Hepatocyte (in vitro differentiated cells): ENCODE measurements at places on chromosomes 6 and 20. TPM values are rescaled to one million over a fixed set of nuclear protein-coding genes. Genes with fewer than 3 reads are reported as not detected.

- DNase-seq, result peak; percentile 49
These were observed 78.5 kb upstream of the TRDN start for GRCh38 chr6:123715006-123715863.

DNA sequence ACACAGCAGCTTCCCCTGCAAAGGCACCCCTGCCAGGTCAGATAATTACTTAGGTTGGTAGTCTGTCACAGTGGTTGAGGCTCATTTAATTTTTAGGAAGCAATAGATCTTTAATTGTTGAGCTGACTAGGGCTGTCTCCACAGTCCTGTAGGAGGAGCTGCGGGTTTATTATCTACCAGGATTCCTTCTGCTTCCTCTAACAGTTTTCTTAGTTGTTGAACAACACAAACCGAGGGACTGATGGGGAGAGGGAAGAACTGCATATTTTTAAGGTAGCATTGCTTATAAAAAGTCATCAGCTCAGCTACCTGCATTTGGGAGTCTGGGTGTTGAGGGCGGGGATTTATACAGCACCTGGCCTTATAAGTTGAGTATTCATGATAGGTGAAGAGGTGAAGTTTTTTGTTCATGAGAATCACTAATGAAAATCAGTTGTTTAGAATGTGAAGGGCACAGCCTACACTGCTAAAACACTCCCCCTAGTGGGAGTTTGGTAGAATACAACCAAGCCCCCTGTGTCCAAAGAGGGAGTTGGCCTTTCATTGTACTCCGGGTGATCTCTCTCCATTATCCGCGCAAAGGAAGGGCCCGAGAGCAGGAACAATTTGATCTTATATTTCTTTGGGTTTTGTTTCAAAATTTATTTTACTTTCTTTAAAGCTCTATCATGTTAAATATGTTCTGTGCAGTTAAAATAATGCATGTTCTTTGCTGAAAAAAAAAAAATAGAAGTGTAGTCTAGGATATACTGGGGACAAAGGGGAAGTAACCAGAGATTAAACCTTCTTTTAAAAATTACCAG is 69.6 kb downstream of the SSR1 start:
- peak; percentile 79 for DNase-seq

DNA sequence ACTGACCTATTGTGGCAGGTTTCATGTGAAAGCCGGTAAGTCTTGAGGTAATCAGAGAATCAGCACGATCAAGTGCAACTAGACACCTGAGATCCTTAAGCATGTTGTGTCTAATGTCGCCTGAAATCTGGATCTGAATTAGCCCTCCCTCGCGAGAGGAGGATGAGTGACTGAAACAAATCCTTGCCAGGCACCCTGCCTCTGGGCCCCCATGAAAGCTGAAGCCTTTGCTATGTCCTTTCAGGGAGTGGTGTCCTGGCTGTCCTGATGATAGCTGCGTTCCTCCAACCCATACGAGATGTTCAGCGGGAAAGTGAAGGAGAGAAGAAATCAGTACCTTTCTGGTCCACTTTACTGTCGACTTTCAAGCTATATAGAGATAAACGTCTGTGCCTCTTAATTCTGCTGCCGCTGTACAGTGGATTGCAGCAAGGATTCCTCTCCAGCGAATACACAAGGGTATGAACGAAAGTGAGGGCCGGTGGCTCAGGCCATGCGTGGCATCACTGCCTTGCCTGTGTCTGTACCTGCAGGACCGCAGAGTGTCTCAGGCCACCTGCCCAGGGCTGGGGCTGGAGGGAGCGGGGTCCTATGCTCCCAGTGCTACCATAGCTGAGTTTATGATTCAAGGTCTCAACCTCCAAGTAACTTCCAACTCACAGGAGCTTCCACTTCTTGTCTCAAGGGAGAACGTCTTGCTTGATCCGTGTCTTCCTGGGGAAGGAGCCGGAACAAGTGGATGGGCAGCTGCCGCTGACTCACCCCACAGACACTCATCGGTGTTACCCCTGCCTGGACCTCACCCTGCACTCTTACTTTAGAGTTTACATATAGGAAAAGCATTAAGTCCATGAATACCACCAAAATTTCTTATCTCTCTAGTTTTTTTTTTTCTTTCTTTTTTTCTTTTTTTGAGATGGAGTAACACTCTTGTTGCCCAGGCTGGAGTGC is 12.8 kb downstream of the UNC93A start:
- no peak for DNase-seq

GRCh38 chr20:57787990-57788781 is 78.4 kb upstream of the PMEPA1 start:
- no peak for DNase-seq

DNA sequence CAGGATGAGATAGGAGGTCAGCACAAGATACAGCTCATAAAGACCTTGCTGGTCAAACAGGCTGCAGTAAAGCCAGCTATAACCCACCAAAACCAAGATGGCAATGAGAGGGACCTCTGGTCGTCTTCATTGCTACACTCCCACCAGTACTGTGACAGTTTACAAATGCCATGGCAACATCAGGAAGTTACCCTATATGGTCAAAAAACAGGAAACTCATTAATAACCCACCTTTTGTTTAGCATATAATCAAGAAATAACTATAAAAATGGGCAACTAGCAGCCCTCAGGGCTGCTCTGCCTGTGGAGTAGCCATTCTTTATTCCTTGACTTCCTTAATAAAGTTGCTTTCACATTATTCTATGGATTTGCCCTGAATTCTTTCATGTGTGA is 30.9 kb downstream of the SLC22A2 start:
- no peak for DNase-seq

Gene MEP1A
- 93.4 and 94.2 TPM in 2 replicates for total RNA-seq

DNA sequence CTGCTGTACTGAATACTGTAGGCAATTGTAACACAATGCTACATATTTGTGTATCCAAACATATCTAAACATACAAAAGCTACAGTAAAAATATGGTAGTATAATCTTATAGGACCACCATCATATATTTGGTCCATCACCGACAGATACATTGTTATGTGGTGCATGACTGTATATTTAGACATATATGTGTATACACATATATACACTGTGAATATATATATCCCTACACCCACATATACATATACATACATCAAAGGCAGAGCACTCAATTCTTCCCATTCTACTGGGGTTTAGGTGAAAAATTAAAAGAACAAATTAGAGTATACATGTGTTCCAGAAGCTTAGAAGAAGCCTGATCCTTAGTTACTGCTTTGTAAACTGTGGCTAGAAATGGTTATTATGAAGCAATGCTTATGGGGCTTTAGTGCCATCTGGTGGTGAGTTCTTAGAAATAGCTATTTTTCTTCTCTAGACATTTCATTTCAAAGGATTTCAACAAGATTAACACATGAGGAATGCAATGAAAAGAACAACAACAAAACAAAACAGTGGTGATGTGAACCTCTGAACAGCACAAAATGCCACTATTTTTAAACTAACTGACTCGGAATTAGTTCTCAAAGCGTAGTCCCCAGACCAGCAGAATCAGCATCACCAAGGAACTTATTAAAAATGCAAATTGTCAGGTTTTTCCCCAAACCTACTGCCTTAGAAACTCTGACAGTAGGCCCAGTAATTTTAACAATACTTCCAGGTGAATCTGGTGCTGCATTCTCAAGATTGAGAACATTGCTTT is 38.0 kb downstream of the PKHD1 start:
- DNase-seq, result peak; percentile 69

DNA sequence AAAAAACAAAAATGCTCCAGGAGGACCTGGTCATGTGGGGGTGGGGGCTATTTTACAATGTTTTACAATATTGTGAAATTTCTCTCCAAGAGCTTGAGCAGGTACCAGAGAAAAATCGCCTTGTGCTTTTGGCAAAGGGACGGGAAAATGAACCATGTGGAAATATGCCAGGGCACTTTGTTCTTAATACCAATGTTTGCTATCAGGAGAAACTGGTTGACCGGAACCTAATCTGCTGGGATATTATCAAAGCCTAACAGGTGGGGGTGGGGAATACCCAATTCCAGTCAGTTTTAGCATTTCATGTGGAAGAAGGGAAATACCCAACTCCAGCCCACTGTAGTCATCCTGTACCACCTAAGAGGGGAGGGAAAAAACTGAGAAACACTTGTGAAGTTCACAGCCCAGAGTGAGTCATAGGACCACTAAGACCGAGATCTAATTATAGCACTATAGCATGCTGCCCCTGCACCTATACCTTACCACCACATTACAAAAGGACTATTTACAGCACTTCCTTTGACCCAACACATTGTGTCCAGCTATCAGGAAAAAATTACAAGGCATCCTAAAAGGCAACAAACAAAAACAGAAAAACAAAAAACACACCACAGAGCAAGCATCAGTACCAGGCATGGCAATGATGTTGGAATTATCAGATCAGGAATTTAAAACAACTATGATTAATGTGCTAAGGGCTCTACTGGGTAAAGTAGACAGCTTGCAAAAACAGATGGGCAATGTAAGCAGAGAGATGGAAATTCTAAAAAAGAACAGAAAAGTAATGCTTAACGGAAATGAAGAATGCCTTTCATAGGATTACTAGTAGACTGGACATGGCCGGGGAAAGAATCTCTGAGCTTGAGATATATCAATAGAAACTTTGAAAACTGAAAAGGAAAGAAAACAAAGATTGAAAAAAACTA is 84.1 kb upstream of the POPDC3 start:
- DNase-seq, result no peak

GRCh38 chr20:2022163-2022562 is 28.3 kb upstream of the PDYN start:
- no peak for DNase-seq

- DNase-seq, result peak; percentile 86
These were observed 25.6 kb downstream of the WRNIP1 start for GRCh38 chr6:2790588-2791449.

Gene SLC17A9
- total RNA-seq, result 17.3 and 26.9 TPM in 2 replicates

DNA sequence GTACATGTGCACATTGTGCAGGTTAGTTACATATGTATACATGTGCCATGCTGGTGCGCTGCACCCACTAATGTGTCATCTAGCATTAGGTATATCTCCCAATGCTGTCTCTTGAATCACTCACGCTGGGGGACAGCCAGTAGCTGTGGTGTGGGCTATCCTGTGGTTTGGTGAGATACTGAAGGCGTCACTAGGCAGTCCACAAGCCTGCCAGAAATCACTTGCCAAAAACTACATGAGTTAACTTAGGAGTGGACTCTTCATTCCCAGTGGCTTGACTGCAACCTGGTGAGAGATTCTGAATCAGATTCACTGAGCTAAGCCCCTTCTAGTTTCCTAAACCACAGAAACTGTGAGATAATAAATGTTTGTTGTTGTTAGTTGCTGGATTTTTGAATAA is 191.3 kb downstream of the TSHZ2 start:
- no peak for DNase-seq

GRCh38 chr20:2387180-2387577 is 6.5 kb downstream of the TGM6 start:
- peak; percentile 23 for DNase-seq

Gene CLPSL2
- not detected in 2 replicates for total RNA-seq

Gene RIPPLY2
- total RNA-seq, result not detected in 2 replicates

GRCh38 chr6:119566546-119567260 is 217.1 kb upstream of the MAN1A1 start:
- DNase-seq, result no peak

Gene GNRH2
- 27.0 and 33.8 TPM in 2 replicates for total RNA-seq

GRCh38 chr6:75244063-75244584 is 523 bp upstream of the COX7A2 start:
- DNase-seq, result peak; percentile 8

DNA sequence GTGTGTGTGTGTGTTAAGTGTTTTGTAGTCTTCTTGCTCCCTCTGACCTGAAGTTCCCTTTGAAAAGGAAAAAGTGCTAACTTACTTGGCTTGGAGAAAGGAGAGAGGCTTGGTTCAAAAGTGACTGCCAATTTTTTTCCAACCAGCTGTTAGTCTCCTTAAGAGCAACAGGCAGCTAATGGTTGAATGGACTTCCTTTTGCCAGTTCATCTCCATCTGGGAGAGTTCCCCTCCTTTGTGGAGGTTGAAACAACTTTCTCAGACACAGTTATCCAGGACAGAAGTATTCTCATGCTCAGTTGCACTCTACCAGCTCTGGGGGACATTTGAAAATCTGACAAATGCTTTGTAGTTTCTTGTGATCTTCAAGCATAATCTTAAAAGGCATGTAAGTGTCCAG is 4.5 kb downstream of the RIPOR2 start:
- DNase-seq, result no peak

GRCh38 chr20:1979106-1979778 is 14.6 kb downstream of the PDYN start:
- DNase-seq, result no peak

Gene PNPLA1
- 0.57 TPM in 1 of 2 replicates, not detected in the other for total RNA-seq

GRCh38 chr6:97292671-97293070 is 9.7 kb upstream of the MMS22L start:
- no peak for DNase-seq

Gene KHDC1L
- total RNA-seq, result not detected in 2 replicates

Gene IL17A
- not detected in 2 replicates for total RNA-seq

- DNase-seq, result peak; percentile 57
These were observed 26.8 kb upstream of the CLIC5 start for GRCh38 chr6:46042355-46042999.

Gene ABHD12
- total RNA-seq, result 63.0 and 69.5 TPM in 2 replicates

DNA sequence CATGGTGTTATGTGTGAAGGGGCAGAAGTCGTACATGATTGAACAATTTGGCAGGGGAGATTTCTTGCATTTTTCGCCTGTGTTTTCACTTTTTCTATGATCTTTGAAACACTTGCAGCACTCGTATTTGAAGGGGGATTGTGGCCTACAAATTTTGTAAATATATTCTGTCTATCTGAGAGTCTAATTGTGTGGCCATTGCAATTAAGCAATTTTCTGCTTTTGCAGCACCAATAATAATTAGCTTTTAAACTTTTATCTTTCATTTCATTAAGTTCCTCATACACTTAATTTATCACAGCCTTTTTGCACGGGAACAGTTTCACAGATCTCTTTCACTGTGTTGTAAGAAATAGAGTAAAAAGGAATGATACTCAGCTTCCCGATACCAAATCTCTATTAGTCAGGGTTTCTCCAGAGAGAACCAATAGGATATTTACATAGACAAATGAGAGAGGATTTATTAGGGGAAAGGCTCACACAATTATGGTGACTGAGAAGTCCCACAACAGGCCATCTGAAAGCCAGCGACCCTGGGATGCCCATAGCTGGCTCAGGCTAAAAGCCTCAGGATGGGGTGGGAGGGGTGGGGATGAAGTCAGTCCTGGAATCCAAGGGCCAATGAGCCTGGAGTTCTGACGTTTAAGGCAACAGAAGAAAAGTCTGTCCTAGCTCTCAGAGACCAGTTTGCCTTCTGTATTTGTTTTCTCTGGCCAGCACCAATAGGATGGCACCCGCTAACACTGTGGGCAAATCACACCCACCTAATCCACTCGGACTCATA is 58.3 kb downstream of the KIF6 start:
- no peak for DNase-seq

GRCh38 chr6:28982476-28983266 is 22.4 kb downstream of the ZNF311 start:
- peak; percentile 69 for DNase-seq

Gene TRAPPC3L
- total RNA-seq, result 0.40 TPM in 1 of 2 replicates, not detected in the other

Gene IMPG1
- 0.44 TPM in 1 of 2 replicates, not detected in the other for total RNA-seq

Gene MCHR2
- 0.27 TPM in 1 of 2 replicates, not detected in the other for total RNA-seq
